ENCODE measurements at places on chromosomes 4 and X.

- DNase-seq = no peak
Measured at GRCh38 chr4:94334962-94335361, 7.7 kb downstream of the HPGDS start.

GRCh38 chr4:168908851-168909273 lies 101.2 kb downstream of the CBR4 start:
- DNase-seq = no peak

GRCh38 chr4:95093936-95094929 lies 336.5 kb downstream of the BMPR1B start:
- DNase-seq = no peak

DNA sequence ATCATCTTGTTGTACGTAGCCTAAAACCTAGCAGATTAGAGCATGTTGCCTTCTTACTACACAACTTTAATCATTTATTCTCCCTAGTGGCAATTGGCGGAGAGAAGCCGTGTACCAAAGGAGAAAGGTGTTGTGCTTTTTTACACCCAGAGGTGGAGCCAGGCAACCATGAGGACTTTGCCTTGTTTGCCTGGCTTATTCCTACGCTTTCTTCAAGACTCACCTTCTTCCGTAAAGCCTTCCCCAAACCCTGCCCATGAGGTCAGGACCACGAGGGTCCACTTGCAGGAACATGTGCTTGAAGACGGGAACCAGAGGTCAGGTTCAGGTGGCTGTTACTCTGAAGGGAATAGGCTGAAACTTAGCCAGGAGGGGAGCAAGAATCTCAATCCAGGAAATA lies 290.5 kb downstream of the RAB28 start:
- no peak for DNase-seq

DNA sequence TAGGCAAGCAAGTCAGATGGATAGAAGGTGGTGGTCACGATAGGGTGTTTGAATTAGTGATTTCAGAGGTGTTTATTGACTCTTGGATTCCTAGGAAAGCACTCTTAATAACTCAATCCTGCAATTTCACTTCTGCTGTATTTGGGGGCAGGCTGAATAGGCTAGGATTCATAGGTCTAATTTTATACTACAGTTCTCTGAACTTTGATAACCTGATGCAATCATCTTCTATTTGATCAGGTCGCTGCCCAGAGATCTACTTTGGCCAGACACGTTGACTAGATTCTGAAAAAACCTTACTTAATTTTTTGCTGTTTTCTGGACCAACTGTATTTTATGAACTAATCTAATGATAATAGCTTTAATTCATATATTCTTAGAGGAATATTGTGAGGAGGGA lies 26.4 kb downstream of the XK start:
- no peak for DNase-seq

DNA sequence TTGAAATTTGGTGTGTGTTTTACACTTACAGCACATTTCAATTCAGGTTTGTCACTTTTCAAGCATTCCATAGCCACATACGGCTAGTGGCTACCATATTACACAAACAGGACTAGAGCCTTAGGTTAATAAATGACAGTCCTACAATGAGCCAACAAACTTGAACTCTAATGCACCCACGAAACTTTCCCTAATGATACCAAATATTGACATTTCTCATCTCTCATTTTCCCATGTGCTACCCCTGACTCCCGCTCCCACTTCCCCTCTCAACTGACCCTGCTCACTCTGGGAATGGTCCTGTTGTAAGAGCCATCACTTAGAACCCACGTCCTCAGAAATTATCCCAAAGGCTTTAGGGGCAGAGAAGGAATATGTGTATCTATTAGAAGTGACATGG lies 4.9 kb upstream of the TLR10 start:
- DNase-seq = no peak

DNA sequence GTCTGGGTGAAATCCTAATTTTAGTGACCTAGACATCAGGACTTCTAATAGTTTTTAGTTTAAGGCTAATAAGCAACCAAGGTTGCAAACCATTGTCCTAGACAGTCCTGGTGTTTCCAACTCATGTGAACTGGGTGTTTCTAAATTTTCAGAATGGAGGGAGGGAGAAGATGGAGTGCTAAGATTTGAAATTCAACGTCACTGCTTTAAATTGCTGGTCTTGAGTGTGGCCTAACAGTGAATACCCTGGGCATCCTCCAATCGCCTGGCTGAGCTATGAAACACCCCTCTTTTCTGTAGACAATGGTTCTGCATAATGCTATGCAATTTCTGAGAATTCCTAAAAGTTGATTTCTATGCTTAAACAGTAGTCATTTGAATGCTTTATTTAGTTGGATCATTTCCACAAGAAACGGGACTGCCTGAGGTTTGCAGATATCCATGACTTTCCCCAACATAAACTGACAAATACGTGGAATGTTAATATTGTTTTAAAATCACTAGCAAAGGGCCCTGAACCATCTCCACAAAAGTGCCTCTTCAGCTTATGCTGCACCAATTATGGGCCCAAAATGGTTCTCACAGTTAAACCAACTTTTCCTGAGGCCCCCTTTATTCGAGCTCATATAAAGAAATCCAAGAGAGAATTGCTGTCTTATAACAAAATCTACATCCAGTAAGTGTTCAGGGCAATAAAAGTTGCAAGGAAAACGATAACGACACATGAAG lies 1.1 kb downstream of the FBXL5 start:
- DNase-seq = no peak

- DNase-seq = no peak
Measured at GRCh38 chrX:133985967-133986683, 731 bp upstream of the GPC3 start.

GRCh38 chr4:118967393-118967792 lies 78.7 kb downstream of the SYNPO2 start:
- no peak for DNase-seq

GRCh38 chrX:130896802-130897501 lies 6.1 kb downstream of the ENOX2 start:
- DNase-seq = no peak

DNA sequence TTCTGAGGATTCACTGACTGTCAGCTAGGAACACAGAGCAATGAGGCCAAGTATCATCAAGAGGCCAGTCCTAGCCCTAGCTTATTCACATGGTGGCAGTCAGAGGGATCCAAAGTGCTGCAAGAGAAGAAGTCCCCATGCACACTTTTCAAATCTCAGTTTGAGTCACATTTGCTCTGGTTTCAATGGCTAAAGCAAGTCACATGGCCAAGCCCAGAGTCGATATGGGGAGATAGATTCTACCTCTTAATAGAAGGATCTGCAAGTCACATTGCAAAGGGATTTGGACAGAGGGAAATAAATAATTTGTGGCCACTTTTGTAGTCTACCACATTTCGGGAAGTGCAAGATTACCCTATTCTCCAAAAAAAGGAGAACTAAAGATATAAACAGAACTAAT lies 3.7 kb upstream of the LCORL start:
- DNase-seq = no peak

- DNase-seq = no peak
Measured at GRCh38 chr4:41050880-41051775, 163.2 kb downstream of the APBB2 start.

- peak; percentile 4 for DNase-seq
Measured at GRCh38 chrX:31435592-31435991, 363.8 kb upstream of the FTHL17 start.

DNA sequence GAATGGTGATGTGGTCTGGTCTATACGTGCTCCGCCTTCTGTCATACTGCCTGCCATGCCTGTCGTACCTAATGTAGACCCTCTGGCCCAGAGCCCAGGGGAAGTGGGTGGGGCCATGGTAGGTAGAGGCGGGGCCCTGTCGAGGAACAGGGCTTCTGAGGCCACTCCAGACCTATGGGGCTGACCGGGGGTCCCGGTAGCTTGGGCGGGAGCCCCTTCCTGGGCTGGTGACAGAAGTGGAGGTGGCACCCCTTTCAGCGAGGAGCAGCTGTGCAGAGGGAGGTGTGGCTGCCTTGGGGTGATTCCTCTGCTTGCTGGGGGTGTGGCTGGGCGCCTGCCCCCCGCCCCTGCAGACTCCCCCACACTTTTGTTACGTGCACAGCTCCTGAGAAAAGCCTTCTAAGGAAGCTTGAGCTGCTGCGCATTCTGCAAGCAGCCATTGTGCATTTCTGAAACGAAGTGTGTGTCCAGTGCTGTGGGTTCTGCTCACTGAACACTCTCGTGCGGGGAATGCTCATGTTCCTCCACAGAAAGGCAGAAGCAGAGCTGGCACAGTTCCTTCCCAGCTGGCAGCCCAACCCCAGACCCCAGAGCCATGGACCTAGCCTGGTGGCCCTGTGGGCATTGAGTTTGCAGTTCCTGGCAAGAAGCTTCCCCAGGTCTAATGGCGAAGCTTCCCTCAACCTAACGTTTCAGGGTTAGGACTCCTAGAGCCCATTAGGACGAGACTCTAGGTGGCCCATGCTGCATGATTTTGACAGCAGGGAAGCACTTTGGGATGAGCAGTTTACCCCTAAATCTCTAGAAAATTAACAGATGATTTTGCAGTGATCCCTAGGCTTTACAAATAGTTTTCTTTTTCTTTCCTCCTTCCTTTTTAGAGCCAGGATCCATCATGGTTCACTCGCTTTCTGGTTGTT lies 72.7 kb upstream of the HGFAC start:
- DNase-seq = no peak

GRCh38 chr4:84965553-84966381 lies 723 bp downstream of the WDFY3 start:
- no peak for DNase-seq

DNA sequence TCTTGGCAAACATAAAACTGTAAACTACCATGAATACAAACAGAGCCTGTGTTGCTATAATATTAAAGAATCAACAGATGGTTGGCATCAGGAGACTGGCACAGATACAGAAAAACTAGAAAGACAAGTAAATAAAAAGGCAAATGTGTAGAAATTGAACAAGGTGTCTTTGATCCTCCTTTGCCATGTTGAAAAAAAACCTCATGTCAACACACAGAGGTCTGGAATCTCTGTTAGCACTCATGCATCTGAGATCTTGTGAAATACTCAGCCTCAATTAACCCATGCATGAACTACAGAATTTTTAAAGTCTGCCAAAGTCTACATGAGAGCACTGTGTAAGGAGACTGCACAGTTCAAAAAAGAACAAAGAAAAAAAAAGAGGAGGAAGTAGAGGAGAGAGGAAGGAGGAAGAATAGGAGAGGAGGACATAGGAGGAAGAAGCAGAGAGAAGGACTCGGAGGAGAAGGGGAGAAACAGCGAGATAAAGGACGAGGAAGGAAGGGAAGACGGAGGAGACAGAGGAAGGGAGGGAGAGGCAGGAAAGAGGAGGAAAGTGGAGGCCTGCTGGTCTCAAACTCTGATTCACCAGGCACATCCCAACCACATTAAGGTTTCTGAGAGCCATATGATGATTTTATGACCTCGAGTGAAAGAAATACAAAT lies 52.8 kb downstream of the PRDM5 start:
- DNase-seq = no peak

GRCh38 chr4:73589261-73589847 lies 30.9 kb downstream of the RASSF6 start:
- no peak for DNase-seq

DNA sequence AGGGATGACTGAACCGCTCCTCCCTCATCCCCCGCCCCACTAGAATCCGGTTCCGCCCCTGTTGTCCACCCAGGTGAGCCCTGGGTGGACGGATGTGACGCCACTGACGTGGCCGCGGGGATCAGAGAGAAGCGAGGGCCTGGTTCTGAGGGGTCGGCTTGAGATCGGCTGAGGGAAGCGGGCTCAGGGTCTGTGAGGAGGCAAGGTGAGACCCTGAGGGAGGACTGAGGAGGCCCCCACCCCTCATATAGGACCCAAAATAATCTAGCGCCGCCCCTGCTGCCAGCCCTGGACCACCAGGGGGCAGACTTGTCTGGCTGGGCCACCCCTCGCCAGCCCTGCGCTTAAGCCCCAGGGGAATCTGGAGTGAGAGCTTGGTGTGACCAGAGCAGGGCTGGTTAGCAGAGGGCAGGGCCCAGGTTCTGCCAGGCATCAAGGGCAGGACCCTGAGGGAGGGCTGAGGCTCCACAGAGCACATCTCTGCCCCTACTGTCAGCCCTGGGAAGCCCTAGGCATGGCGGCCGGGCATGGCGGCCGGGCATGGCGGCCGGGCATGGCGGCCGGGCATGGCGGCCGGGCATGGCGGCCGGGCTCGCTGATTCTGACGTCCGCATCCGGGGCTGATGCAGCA lies at the start of gene MAGEA8:
Gene MAGEA8 (plus strand): TSS at position 103 of the 631 bp plus-strand sequence. CDS start 3,090 bp downstream, outside the sequence.
- no peak for DNase-seq

DNA sequence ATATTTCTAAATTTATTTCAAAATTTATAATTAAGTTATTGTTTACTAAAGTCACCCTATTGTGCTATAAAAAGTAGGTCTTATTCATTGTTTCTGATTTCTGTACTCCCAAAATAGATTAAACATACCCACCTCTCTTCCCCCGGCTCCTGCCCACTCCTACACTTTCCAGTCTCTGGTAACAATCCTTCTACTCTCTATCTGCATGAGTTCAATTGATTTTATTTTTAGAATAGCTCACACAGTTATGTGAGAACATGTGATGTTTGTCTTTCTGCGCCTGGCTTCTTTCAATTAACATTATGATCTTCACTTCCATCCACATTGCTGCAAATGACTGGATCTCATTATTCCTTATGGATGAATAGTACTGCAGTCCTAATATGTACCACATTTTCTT lies 269.3 kb downstream of the ACTRT1 start:
- no peak for DNase-seq

GRCh38 chr4:3523146-3523627 lies 9.0 kb downstream of the LRPAP1 start:
- no peak for DNase-seq

- DNase-seq = no peak
Measured at GRCh38 chr4:136713140-136713539, 819.2 kb downstream of the PCDH18 start.

DNA sequence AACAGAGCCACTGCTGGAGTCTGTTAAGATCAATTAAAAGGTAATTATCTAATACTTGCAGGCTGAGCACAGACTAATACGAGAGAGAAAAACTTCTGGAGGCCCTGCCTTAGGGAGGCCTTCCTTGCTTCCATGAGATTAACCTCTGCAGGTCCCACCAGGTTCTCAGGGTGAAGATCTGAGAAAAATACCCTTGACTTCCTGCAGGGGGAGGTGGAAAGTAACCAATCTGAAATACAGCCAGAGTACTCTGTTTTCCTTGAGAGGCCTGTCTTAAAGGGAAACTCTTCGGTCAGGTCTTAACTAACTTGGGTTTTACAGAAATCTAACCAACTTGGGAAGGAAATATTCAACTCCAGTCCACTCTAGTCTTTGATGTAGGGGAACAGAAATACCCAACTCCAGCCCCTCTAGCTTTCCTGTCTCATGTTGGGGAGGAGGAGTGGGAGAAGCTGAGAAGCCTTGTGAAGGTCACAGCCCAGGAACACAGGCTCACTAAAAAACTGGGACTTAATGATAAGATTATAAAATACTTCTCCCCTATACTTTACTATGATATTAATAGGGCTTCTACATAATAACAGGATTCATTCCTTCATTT lies 77.1 kb downstream of the TBCK start:
- DNase-seq = peak; percentile 30

DNA sequence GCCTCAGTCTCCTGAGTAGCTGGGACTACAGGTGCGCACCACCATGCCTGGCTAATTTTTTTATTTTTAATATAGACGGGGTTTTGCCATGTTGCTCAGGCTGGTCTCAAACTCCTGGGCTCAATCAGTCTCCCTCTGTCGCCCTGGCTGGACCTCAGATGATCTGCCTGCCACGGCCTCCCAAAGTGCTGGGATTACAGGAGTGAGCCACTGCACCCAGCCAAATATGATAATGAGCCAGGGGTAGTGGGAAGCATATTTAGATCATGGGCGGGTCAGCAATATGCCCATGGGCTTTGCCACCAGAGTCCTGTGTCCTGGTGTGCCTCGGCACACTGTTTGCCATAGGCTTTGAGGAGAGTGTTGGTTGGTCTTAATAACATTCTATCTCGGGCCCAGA lies 71.8 kb downstream of the FAM193A start:
- no peak for DNase-seq

- no peak for DNase-seq
Measured at GRCh38 chrX:2638279-2638678, 52.8 kb upstream of the CD99 start.

Measured in NCI-H460 (cell line).